Stimulated activated CD8-positive, alpha-beta memory T cell treated with anti-CD3 and anti-CD28 coated beads, Interleukin-7, amount 100 ng/mL, for 4 hours (primary cell): ENCODE measurements at places on chromosomes 16 and 17.

GRCh38 chr17:20122254-20122879, 113.2 kb downstream of the SPECC1 start:
- DNase-seq: no peak

GRCh38 chr17:77688369-77688768, 270.1 kb upstream of the TNRC6C start:
- DNase-seq: no peak

GRCh38 chr16:72442385-72443158, 270.6 kb upstream of the PMFBP1 start:
- no peak for DNase-seq

GRCh38 chr17:63276821-63277220, 169.3 kb downstream of the CYB561 start:
- no peak for DNase-seq
